ENCODE measurements at places on chromosomes 2 and 18.

DNA sequence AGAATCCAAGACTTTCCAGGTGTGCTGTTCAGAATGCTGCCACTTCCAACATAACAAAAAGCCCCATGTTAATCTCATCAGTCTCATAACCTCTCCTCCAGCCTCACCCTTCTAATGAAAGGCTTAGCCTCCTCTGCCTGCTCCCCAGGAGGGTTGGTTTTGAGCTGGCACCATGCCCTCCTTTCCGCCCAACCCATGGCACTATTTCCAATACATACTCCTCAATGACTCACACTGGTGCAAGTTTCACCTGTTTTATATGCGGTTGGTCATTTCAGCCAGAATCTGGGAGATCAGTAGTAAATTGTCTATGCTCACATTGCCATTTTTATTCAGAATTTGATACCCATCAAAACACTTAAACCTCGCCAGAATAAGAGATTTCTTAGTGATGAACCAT lies 157.6 kb upstream of the NRP2 start:
- no peak for DNase-seq

GRCh38 chr2:9144046-9144445 lies 62.6 kb upstream of the ASAP2 start:
- DNase-seq, result no peak

DNA sequence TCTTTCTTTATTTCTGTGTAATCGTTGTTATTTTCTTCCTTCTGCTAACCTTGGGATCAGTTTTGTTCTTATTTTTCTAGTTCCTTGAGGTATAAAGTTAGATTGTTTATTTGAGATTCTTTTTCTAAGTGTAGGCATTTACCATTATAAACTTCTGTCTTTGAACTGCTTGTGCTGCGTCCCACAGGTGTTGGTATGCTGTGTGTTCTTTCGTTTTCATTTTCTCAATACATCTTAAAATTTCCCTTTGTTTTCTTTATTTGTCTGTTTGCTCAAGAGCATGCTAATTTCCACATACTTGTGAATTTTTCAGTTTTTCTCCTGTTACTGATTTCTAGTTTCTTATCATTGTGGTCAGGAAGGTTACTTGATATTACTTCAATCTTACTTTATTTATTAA lies 873.8 kb upstream of the GCFC2 start:
- no peak for DNase-seq

GRCh38 chr2:126707191-126707590 lies 51.2 kb downstream of the GYPC start:
- no peak for DNase-seq

DNA sequence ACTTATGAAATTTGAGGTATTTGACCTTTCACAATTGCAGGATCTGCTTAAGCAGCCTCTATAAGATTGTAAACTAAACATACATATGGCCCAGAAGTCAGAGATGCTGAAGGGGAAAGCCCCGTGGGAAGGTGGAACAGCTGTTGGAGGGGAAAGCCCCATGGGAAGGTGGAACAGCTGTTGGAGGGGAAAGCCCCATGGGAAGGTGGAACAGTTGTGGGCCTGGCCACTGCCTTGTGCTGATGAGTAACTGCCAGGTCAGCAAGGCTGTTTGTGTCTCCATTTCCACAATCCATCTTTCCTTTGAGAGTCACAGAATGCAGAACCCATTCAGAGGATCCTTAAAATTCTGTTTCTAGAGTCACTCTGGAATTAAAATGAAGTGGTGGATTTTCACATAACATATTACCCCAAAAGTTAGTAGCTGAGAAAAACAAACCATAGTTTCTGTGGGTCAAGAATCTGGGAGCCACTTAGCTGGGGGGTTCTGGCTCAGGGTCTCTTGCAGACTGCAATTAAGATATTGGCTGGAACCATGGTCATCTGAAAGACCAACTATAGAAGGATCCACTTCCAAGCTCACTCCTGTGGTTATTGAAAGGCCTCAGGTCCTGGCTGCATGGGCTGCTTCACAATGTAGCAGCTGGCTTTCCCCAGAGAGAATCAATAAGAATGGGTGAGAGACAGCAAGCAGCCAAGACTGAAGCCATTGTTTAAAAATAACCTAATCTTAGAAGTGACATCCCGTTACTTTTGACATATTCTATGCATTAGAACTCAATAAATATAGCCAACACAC lies 86.6 kb upstream of the CAVIN2 start:
- no peak for DNase-seq

- DNase-seq, result no peak
These were observed 116.7 kb upstream of the COPS8 start for GRCh38 chr2:236968880-236969534.

- DNase-seq, result no peak
These were observed 391.1 kb downstream of the TNS1 start for GRCh38 chr2:217611626-217612127.

- no peak for DNase-seq
These were observed 210.2 kb downstream of the NCK2 start for GRCh38 chr2:105954891-105955290.

DNA sequence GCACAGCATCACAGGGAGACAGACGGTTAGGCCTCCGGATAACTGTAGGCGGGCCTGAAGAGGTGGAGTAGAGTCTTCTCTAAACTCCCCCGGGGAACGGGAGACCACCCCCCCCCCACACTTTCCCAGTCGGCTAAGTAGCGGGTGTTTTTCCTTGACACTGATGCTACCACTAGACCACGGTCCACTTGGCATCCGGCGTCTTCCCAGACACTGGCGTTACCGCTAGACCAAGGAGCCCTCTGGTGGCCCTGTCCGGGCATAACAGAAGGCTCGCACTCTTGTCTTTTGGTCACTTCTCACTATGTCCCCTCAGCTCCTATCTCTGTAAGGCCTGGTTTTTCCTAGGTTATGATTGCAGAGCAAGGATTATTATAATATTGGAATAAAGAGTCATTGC lies 25.7 kb upstream of the NCL start:
- DNase-seq, result no peak

- no peak for DNase-seq
These were observed 9.5 kb downstream of the KCMF1 start for GRCh38 chr2:84980263-84980983.

- no peak for DNase-seq
These were observed 313.7 kb downstream of the CYP26B1 start for GRCh38 chr2:71833855-71834560.

DNA sequence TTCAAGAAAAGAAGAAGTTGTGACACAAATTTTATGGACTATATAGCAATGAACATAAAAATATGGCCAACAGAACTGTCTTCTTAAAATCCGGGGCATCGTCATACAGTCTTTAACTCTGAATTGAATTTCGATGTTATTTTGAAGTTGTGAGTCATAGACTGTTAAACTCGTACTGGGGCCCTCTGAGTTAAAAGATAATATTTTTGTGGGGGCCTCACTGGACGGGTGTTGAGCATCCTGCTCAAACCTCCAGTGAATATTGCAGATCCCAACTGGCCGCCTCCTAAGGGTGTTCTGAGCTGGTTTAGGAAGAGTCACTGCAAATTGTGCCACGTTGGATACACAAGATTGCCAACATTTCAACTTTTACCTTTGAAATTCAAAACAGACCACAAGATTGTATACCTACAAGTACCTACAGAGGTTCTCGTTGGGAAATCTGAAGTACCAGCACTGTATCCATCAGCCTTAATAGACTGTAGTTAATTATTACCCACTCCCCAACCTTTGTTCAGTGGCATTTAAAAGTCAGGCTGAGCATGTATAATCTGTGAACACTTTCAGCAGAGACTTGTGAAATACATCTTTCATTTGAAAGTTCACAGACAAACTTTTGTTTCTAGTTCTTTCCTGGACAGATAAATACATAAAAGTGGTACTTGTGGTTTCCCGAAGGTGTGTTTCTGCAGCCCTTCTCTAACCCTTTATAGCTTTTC lies 27.8 kb downstream of the KLHL23 start:
- no peak for DNase-seq

GRCh38 chr2:154532763-154533162 lies 165.7 kb upstream of the KCNJ3 start:
- no peak for DNase-seq

DNA sequence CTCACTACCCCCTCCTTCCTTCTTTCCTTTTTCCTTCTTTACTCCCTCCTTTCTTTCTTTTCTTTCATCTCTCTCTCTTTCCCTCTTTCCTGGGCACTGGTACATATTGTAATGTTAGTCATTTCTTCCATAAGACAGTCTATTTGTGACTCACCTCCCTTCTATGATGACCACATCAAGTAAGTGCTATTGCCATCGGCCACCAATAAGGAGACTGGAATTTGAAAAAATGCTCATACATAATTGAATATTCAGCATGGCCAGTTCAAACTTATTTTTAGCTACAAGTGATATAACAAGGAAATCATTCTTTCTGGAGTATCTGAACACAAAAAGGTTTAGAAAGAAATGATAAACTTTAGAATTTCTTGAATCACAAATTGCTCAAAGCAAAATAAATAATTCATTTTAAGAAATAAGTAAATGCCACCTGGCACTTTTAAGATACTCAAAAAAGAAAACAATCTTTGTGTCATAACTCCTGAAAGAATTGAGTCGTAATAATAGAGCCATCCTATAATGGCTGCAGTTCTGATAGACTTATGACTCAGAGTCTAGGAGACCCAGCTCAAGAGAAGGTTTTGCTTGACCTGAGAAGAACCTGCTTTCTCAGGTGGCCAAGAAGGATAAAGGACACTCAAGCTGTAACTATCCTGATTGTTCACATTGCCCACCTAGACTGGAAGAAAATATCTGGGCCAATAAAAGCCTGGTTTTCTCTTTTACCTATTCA lies 51.6 kb upstream of the CCBE1 start:
- DNase-seq, result no peak

GRCh38 chr18:49630246-49630699 lies 68.4 kb downstream of the LIPG start:
- DNase-seq, result no peak

DNA sequence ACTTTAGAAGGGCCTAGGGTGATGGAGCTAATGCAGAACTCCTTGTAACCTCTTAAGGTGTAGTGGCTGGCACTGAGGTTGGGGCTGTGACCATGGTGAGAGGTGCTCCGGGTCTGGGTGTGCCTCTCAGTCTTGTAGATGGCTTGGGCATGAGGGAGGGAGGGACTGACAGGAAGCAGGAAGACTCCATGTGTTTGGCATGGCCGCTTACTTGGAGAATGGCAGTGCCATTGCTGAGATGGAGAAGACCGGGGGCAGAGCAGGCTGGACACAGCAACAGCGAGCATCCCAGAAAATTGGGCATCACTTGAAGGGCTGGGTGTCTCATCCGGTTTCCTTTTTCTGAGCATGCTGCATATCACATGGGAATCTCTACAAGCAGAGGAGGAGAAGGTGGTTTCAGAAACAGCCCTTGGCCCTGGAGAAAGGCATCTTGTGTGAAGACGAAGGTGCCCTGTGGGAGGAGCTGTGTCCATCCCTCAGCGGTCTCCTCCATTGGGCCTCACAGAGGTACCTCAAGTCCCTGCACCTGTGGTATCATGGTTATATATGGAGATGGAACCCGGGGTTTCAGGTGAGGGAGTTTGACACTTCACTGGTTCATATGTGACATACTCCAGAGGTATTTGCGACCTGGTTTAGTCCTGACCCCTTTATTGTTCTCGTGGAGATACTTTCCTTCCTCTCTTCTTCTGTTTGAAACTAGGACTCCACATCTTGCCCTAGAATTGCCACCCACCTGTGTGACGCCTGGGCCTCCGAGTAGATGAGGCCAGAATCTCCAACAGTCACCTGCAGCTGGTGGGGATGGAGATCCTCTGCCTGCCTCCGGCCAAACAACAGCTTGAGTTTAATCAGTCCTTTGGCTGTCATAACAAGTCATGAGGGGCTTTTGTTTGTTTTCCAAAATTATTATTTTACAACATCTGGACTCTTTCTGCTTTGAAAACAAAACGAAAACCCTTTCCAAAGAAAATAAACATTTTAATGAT lies 45.6 kb downstream of the INPP4A start:
- DNase-seq, result no peak

- no peak for DNase-seq
These were observed 1.7 kb upstream of the EML4 start for GRCh38 chr2:42167458-42167857.

GRCh38 chr2:240839152-240840143 lies 19.4 kb upstream of the KIF1A start:
- no peak for DNase-seq

GRCh38 chr2:180144338-180144813 lies 137.3 kb upstream of the CWC22 start:
- DNase-seq, result no peak

GRCh38 chr2:142813830-142814829 lies 63.3 kb upstream of the KYNU start:
- DNase-seq, result no peak

GRCh38 chr2:68441179-68441993 lies 25.7 kb downstream of the FBXO48 start:
- DNase-seq, result peak; percentile 67

DNA sequence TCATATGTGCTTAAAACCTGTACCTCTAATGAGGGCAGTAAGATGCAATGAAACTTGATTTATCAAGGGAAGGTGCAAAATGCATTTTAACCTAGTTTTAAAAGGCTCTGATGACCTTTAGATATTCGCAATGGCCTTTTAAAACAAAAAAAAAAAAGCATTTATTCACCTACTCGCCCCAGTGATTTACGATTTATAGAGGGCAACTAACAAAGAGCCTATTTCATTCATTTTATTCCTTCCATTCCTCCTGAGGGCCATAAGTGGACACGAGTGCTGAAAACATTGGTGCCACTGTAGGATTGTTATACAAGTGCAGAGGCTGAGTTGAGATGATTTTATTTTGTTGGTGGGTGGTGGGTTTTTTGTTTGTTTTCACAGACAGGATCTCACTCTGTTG lies 48.1 kb downstream of the RNF152 start:
- DNase-seq, result no peak

DNA sequence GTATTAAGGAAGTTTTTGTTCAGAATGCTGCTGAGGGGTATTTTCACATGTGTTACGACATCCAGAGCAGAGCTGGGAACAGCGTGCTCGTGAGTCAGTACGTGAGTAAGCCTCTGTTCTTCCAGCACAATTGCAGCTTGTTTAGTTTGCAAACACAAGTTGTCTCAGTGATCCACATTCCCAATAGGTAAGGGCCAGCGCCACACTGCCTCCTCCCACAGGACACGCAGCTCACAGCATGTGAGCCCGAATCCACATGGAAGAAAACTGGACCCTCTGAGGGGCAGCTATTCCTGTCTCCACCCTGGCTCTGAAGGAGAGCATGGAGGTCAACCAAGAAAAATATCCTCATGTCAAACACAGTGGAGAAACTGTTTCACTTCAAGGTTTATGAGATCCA lies 173.9 kb upstream of the PID1 start:
- DNase-seq, result peak; percentile 31

DNA sequence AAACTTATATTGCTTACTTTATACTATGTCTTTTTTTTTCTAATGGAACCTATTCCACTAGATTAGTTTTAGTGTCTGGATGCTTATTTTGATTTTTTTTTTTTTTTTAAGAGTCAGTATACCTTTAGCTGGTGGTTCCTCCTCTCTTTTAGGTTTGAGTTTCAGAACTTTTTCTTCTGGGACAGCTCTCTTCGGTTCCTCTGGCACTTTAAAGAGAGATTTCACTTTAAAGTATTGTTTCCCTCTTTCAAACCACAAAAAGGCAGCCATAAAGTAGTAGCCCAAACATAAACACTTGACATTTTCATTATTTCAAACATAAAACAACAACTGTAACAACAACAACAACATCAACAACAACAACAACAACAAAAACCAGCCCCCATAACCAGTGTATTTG lies 123.3 kb downstream of the TTN start:
- DNase-seq, result no peak
